ENCODE measurements at places on chromosomes 13 and 19.

GRCh38 chr19:12796146-12797071, 5.1 kb downstream of the JUNB start:
- no peak for DNase-seq

- DNase-seq, result no peak
Measured at GRCh38 chr13:43482026-43482425, 304.7 kb downstream of the ENOX1 start.

- DNase-seq, result no peak
Measured at GRCh38 chr13:94174009-94174408, 305.5 kb downstream of the DCT start.

DNA sequence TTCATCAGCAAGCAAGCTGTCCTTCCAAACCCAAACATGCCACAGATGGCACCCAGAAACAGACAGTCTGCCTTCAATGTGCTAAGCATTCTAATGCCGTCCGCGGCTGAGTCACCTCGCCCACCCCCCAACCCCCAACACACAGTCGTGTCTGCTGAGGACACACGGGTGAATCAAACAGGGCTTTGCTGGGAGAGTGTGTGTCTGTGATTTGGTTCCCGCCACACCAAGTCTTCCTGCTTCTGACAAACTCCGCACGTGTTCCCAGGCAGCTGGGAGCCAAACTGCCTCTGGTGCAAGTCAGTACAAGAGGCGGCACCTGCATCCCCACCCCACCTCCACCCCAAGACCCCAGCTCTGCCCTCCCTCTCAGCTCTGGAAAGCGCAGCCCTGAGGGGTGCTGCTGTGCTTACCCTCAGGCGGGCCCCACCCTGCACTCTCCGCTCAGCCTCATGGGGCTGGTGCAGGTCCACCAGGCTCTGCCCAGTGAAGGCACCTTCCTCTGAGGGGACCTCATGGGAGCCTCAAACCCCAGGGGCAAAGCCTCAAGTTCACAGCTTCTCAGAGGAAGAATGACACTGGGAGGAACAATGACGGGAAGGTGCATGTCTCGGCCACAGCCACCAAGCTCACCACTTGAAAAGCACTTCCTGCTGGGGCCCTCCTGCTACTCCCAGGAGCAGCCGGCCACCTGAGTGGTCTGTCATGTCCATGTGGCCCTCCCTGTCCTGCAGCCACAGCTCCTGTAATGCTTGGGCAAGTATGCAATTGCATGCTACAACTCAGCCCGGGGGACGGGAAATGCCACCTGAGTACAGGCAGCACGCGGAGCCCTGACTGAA, 15.0 kb upstream of the SLC35E1 start:
- no peak for DNase-seq

DNA sequence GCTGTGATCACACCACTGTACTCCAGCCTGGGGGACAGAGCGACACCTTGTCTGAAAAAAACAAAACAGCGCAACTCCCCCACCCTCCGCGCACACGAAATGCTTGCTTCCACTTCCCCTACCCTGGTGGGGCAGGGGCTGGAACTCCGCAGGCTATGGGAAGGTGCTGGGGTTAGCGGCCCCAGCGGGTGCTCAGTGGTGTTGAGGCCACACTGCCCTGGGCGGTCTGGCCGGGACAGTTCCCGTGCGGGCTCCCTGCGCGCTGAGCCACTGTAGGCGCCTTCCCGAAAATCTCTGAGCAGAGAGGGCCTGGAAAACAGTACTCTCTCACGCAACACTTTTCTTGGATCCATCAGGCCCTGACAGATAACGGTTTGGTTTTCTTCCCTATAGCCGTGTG, 1.1 kb upstream of the WTIP start:
- no peak for DNase-seq

GRCh38 chr13:91154558-91155353, 192.7 kb upstream of the MIR17HG start:
- no peak for DNase-seq

GRCh38 chr19:16088351-16089009, 12.2 kb downstream of the TPM4 start:
- DNase-seq, result no peak

DNA sequence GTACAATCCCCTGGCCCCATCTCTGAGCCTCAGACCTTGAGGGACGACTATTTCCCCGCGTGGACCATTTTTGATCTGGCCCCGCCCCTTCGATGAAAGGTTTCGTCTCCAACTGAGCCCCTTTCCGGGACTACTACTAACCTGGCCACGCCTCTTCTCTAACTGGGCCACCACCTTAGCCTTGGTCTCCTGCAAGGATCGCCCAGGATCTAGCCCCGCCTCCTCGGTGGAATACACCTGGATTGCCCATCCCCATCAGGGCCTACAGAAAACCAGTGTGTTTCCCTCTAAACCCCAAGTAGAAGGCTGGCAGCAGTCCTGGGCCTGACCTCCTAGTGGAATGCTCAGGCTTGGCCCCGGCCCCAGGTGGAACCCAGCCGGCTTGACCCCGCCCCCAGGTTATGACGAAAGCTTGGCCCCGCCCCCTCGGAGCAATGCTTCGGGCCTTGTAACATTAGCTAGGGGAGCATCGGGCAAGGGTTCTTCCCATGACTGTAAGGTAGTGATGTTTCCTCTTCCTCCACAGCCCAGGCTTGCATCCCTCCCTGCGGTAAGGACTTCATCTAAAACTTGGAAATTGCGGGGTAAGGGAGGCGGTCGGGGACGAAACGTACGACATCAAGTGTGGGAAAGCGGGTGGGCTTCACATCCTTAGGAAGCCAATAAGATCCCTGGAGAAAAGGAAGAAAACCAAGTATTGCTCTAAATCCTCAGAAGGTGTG, 9.1 kb downstream of the SPACA6 start:
- no peak for DNase-seq

GRCh38 chr13:113656831-113657671, 947 bp downstream of the ATP4B start:
- no peak for DNase-seq

- DNase-seq, result no peak
Measured at GRCh38 chr13:28173793-28174192, 35.4 kb downstream of the PAN3 start.

DNA sequence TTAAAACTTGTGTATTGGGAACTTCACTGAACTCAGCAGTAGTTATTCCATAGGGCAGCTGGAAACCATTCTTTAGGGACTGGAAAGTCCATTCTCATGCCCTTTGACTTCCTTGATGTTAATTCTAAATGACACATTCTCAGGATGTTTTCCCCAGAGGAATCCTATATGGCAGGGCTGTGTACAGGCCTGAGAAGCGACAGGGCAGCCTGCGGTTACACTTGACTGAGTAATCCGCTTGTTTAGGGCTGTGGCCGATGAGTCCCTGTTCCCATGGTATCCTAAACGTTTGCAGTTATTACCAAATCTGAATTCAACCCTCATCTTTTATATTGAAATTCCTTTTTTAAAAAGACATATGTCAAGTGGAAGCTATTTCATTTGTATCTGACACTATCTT, 83.5 kb downstream of the COL4A2 start:
- no peak for DNase-seq

- DNase-seq, result no peak
Measured at GRCh38 chr19:6232601-6233055, 47.1 kb downstream of the MLLT1 start.

- no peak for DNase-seq
Measured at GRCh38 chr13:99376132-99376531, 68.9 kb upstream of the GPR183 start.

GRCh38 chr13:107203146-107203847, 635.4 kb upstream of the ARGLU1 start:
- DNase-seq, result no peak

DNA sequence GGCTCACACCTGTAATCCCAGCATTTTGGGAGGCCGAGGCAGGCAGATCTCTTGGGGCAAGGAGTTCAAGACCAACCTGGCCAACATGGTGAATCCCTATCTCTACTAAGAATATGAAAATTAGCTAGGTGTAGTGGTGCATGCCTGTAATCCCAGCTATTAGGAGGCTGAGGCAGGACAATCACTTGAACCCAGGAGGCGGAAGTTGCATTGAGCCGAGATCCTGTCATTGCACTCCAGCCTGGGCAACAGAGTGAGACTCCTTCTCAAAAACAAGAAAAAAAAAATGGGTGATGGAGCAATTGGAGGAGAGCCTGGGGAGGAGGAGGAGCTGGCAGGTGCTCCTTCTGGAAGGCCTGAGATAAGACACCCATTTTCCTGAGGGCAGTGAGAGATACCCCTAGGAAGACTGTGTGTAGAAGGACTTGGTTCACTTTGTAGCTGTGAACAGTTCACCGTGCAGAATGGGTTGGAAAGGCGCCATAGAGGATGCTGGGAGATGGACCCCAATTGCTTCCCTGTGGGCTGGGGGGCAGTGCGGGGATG, 8.7 kb upstream of the CARM1 start:
- DNase-seq, result no peak

- no peak for DNase-seq
Measured at GRCh38 chr19:19078801-19079200, 15.0 kb downstream of the SLC25A42 start.

DNA sequence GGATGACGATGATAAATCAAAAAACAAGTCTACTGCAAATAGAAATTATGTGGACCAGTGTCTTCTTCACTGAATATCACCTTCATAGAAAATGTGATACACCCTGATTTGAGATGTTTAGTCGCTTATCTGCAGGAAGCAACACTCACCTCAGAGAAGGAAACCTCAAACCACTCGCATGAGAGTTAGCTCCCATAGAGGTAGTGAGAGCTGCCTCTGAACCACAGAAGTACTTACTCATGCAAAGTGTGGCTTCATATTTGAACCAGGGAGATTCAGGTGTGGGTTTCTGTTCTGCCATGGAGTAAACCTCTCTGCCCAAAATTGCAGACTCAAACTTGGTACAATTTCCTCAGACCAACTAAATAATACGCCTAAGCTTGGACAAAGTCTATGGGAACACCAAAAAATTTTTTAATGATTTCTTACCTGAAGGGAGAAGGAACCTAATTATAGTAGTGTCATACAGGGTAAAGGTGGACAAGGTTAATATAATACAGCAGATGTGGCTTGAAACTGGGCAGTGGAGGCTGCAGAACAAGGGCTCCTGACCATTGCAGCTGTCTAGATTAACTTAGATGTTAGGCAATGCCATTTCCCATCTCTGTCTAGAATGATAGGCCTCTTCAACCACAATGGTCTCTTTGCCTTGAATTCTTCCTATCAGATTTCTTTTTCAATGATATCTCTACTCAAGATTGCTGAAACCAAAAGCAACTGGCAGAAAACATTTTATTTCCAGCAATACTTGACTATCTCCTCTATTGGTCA, 29.6 kb upstream of the RCBTB2 start:
- peak; percentile 42 for DNase-seq

DNA sequence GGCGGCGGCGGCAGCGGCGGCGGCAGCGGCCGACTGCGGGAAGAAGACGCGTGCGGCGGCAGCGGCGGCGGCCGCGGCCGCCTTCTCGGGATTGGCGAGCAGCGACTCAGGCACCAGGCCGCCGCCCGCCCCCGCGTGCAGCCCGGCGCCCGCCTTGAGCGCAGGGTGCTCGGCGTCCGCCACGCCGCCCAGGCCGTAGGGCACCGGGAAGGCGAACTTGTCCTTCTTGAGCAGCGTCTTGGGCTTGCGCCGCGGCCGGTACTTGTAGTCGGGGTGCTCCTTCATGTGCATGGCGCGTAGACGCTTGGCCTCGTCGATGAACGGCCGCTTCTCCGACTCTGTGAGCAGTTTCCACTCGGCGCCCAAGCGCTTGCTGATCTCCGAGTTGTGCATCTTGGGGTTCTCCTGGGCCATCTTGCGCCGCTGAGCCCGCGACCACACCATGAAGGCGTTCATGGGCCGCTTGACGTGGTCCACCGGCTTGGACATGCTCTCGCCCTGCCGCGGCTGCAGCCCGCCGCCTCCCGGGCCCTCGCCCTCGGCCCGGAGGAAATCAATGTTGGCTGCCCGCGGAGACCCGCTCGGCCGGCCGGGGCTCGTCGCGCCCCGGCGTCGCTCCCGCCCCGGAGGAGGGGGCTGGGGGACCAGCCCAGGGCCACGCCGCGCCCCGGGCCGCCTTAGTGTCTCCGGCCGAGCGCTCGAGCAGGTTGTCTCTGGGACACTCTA, 621 bp downstream of the SOX21 start:
- DNase-seq, result no peak

DNA sequence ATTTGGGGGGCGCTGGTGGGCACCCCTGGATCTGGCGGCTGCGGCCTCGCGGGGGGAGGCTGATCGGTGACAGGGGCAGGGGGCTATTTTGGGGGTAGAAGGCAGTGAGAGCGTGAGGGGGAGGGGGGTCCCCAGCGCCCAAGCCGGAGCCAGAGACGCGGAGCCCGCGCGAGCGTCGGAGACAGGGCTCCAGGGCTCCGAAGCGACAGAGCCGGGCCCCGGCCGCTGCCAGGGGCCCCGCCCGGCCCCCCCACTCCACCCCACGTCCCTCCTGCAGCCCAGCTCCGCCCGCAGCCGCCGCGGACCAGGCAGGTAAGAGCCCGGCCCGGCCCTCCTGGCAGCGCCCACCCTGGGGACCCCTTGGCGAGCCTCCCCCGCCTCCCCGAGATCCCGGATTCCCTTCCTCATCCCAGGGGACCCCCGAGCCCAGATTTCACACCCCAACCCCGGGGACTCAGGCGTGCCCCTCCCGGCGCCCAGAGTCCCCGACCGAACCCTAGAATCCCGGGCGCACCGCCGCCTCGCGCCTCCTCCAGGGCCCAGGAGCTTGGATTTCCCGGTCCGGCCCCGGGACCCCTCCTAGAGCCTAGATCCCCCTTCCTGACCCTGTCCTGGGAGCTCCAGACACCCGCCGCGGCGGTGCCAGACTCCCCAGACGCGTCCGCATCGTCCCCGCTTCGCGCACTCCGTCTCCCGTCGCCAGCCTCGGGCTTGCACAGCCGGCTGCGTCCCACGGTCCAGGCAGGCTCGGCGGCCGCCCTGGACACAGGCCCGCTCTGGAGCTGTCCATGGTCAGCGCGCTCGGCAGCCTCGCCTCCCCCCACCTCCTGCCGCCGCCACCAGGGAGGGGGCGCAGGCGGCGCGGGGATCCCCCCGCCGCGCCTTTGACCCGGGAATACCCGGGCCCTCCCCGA, at the start of gene PPFIA3:
Gene PPFIA3 (plus strand): TSS at position 134 of the 914 bp plus-strand sequence. CDS start 8,330 bp downstream, outside the sequence.
- DNase-seq, result no peak

DNA sequence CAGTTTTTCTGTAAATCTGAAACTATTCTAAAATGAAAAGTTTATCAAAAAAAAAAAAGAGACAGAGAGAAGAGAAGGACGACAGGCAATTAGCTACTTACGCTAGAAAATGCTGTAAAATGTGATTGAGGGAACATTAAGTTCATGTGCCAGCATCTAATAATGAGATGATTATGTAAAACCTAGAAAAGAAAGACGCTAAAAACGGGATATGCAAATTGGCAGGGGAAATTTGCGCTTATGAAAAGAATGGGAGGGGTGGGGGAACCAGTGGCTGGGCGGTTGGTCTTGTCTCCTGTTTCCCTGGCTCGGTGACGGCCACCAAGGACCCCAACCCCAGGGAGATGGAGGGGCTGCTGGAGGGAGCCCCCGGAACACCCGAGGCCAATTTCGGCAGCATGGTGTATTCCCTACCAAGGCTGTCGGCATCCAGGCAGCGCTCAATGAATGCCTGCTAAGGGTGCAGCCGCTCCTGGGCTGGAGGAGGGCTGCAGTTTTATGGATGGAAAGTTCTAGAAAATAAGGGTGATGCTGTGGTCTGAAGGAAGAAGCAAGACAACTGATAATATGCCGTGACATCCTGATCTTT, 34.2 kb downstream of the GNG7 start:
- no peak for DNase-seq

GRCh38 chr13:63414247-63414646, 1998.6 kb upstream of the PCDH20 start:
- no peak for DNase-seq

- DNase-seq, result no peak
Measured at GRCh38 chr13:49545661-49546060, 39.7 kb downstream of the RCBTB1 start.

- peak; percentile 52 for DNase-seq
Measured at GRCh38 chr13:20924758-20925394, 22.3 kb upstream of the XPO4 start.

- no peak for DNase-seq
Measured at GRCh38 chr13:79340490-79340889, 65.6 kb downstream of the RBM26 start.
